Stimulated activated naive B cell treated with anti-CD40 and anti-IgM and Interleukin-4, amounts not matched to agents 10 μg/mL and 1 μg/mL and 100 μg/mL, for 72 hours (primary cell): ENCODE measurements at places on chromosomes 13 and 19.

DNA sequence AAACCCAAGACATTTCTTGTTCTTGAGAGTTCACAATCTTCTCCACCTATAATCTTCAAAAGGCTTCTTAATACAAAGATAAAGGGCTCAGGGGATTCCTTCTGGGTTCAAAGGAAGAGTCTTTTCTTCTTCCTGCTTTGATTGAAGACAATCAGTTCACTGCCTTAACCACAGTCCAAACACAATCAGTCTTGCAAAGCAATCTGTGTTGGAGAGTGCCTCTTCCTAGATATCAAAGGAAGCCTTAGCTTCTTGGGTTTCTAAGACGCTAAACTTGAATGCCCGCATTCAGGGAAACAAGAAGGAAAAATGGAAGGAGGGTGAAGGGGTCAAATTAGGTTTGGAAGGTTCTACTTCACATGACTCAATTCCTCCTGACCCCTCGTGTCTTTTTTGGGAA is 27.2 kb downstream of the RANBP3 start:
- H3K36me3 ChIP-seq: peaks cover 35% of the 10 kb centered on the region
- peak overlapping the region; percentile 51 for H3K27ac ChIP-seq
- DNase-seq: no peak
- H3K27me3 ChIP-seq: no peaks in the 10 kb centered on the region

DNA sequence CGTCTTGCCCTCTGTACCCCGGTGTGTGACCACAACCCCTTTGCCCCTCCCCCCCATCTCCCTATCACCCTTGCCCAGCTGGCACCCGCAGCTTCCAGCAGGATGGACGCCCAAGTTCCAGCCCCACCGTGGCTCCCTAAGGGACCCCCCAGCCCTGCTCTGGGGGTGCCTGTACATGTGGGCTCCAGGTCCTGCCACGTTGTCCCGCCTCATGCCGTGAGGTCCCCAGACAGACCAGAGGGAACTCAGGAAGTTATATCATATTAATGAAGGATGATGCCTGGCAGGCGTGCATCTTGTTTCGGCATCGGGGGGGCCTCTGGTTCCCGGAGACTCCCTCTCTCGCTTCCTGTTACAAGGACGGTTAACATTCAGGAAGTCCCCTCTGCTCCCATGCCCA is 1.6 kb upstream of the PTGIR start:
- no peak for DNase-seq
- H3K4me1 ChIP-seq: peaks cover 82% of the 10 kb centered on the region
- H3K36me3 ChIP-seq: peaks cover 39% of the 10 kb centered on the region
- H3K27ac ChIP-seq: no peak overlapping the region

GRCh38 chr13:28582892-28583240 is 76.1 kb upstream of the POMP start:
- peak overlapping the region; percentile 68 for H3K4me3 ChIP-seq
- H3K4me1 ChIP-seq: peaks cover 22% of the 10 kb centered on the region
- no peaks in the 10 kb centered on the region for H3K36me3 ChIP-seq
- peaks cover 14% of the 10 kb centered on the region for H3K27me3 ChIP-seq
- H3K27ac ChIP-seq: peak overlapping the region; percentile 68

DNA sequence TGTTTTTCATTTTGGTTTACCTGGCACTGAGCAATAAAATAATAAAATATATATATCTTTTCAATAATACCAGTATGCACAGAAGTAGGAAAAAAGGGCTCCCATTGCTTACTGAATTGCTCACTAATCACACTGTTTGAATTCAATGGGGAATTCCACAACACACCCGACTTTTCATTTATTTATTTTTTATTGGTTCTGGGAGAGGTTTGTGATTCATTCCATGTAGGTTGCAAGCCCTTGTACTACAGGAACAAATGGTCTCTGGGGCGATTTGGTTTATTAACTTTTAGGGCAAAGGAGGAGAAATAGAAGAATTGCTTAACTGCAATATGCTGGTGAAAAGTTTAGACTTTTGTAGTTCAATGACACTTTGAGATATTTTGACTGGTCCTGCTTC is 207.4 kb downstream of the DCT start:
- peaks cover 1% of the 10 kb centered on the region for H3K4me1 ChIP-seq
- no peak overlapping the region for H3K4me3 ChIP-seq
- no peak overlapping the region for H3K27ac ChIP-seq
- no peaks in the 10 kb centered on the region for H3K27me3 ChIP-seq
- no peak for DNase-seq

DNA sequence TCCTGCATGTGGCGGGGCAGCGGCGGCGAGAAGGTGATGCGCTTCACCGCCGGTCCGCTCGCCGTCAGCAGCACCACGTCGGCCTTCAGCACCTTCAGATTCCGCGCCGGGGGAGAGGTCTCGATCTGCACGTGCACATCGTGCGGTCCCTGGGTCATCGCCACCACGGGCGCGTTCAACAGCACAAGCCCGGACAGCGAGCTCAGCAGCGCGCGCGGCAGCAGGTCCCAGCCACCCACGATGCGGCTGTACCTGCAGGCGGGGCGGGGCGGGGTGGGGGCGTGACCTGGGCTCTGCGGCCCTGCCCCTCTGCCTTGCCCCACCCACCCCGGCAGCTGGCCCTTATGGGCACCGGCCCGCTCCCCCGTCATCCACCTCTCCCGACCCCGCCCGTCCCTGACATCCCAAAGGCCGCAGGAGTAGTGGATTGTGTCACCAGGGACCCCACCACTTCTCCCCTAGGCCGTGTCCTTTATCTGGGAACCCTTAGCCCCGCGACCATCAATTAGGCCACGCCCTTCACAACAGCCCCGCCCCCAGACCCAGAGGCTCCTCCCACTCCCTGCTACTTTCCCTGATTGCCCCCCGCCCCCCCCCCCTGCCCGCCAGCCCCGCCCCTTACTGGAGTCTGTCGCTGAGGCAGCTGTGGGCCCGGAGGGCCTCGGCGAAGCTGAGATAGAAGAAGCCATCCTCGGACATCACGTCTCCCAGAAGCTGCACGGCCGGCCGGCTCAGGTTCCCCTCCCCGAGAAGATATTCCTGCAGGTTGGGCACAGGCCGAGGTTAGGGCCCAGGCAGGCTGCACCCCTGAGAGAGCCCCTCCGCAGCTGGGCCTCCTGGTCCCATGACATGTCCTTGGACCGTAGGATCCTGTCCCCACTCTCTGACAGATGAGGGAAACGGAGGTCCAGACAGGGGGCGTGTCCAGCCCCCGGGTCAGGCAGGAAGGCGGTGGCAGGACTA is 6.1 kb downstream of the IL4I1 start:
- peak; percentile 55 for DNase-seq
- H3K36me3 ChIP-seq: peaks cover 80% of the 10 kb centered on the region
- peaks cover 90% of the 10 kb centered on the region for H3K4me1 ChIP-seq
- H3K4me3 ChIP-seq: peak overlapping the region; percentile 99
- peak overlapping the region; percentile 96 for H3K27ac ChIP-seq
